M059J (cell line): ENCODE measurements at places on chromosomes 2 and 18.

- no peak for DNase-seq
Measured at GRCh38 chr2:72913486-72914205, 3.7 kb upstream of the EMX1 start.

DNA sequence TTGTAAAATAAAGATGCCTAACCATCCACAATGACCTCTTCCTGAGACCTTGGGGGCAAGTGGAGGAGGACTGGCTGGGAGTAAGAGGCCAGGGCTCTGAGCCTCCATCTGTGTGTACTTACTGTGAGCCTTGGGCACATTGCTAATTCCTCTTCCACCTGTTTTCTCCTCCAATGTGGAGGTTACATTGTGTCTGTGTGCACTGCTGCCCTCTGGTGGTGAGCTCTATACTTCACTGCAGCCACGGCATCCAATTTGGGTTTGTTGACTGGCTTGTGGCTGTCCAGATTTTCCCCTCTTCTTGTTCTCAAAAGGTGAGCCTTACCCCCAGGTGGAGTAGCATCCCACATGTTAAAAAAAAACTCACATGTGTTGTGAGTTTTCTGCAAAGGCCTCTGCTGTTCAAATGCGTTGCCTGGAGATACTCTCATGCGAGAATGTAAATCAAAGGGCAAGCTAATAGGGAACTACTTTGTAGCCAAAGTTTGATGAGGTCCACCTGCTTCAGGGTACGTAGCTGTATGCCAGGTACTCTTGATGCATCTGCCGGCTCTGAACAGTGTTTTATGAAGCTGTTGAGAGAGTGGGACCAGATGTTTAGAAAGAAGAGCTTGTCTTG is 80.8 kb downstream of the APOB start:
- peak; percentile 41 for DNase-seq

- DNase-seq: no peak
Measured at GRCh38 chr2:69483024-69483423, 45.8 kb upstream of the NFU1 start.

DNA sequence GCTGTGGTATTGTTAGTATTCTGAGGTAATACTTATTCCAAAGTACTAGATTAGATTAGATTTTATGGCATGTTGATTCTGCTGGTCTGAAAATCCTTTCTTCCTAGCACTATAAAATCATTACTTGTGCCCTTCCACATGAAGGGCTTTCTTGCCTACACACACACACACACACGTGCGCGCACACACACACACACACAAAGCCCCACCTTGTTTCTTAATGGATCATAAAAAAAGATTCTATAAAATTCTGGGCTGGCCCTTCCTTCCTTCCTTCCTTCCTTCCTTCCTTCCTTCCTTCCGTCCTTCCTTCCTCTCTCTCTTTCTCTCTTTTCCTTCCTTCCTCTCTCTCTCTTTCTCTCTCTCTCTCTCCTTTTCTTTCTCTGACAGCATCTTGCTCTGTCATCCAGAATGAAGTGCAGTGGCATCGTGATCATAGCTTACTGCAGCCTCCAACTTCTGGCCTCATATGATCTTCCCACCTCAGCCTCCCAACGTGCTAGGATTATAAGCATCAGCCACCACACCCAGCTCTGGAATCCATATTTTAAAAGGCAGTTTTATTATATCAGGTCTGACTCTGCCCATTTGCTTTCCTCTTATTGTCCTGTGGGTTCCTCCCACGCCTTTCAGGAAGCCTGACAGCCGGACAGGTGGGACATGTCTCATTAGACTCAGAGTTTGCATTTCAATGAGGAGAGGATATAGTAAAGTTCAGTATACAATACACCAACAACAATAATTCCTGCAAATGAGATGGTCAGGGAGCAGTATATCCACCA is 321.1 kb downstream of the PIK3C3 start:
- DNase-seq: no peak

GRCh38 chr2:234528410-234529148 is 31.7 kb upstream of the ARL4C start:
- DNase-seq: peak; percentile 11

DNA sequence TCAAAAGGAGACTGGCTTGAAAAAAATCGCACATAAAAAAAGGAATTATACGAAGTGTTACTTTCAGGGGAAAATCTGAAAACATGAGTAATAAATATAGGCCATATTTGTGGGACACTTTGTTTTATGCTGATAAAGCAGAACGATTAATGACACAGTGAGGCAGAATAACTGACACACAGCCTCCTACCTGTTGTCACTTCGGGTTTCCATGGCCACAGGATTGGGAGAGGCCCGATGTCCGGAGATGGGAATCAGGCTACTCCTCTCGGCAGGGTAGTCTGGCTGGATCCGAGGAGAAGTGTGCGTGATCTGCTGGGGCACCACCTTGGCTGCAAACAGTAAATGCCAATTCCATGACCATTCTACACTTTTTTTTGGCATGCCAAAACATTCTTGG is 31.7 kb downstream of the SAP130 start:
- DNase-seq: no peak

GRCh38 chr2:229081411-229081810 is 189.7 kb downstream of the PID1 start:
- no peak for DNase-seq

DNA sequence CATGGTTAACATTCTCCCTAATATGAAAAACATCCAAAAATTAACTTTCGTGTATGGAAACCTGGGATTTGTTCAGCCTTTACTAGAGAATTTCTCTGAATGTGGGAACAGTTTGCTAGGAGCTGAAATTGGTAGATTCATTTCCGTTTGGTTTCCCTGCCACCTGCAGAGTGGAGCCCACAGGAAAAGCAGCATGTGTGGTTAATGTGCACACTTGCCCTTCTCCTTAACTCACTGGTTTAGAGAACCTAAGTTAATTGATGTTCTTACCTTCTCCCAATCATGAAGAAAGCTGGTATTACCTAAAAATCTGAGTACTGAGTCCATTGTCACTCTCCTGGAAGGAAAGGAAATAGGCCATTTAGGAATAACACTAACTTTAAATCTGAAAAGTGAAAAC is 37.6 kb upstream of the ASXL3 start:
- no peak for DNase-seq

GRCh38 chr2:175351512-175351911 is 170.0 kb upstream of the ATP5MC3 start:
- peak; percentile 5 for DNase-seq

- no peak for DNase-seq
Measured at GRCh38 chr18:67865400-67865799, 348.9 kb upstream of the DSEL start.
